SJCRH30 (cell line): ENCODE measurements at places on chromosomes 5 and 9. TPM values are rescaled to one million over a fixed set of nuclear protein-coding genes. Genes with fewer than 3 reads are reported as not detected.

Gene TMEM232
- total RNA-seq: 0.97 and 1.7 TPM in 2 replicates

Gene PURA
- total RNA-seq: 8.3 and 10.0 TPM in 2 replicates

Gene PCDHGA2
- 0.71 and 1.0 TPM in 2 replicates for total RNA-seq

Gene ANKRD34B
- total RNA-seq: 2.9 and 3.0 TPM in 2 replicates

Gene GPR150
- not detected in 2 replicates for total RNA-seq

Gene PCDHGA9
- 1.8 and 2.3 TPM in 2 replicates for total RNA-seq

Gene DMRTA1
- 1.4 and 1.6 TPM in 2 replicates for total RNA-seq

Gene AJM1
- 0.35 and 0.77 TPM in 2 replicates for total RNA-seq

Gene ZNF366
- total RNA-seq: 0.12 and 0.25 TPM in 2 replicates

Gene FABP6
- 0.20 and 0.43 TPM in 2 replicates for total RNA-seq

Gene ENG
- 16.4 and 16.6 TPM in 2 replicates for total RNA-seq

Gene PRKAA1
- 81.1 and 103 TPM in 2 replicates for total RNA-seq

Gene PGM5
- total RNA-seq: 113 and 119 TPM in 2 replicates

Gene LCN1
- not detected in 2 replicates for total RNA-seq

Gene ITGA1
- total RNA-seq: 8.8 and 9.9 TPM in 2 replicates

Gene CTSV
- total RNA-seq: 19.8 and 21.0 TPM in 2 replicates

Gene CSF2
- not detected in 2 replicates for total RNA-seq

Gene LCN9
- total RNA-seq: not detected in 2 replicates

Gene TPPP
- total RNA-seq: 0.03 and 0.04 TPM in 2 replicates

Gene SLC6A7
- not detected in 2 replicates for total RNA-seq

Gene TMOD1
- total RNA-seq: 0.43 and 0.55 TPM in 2 replicates

Gene GABRA1
- total RNA-seq: not detected in 2 replicates

Gene SAXO1
- not detected in 2 replicates for total RNA-seq

Gene ALDOB
- total RNA-seq: not detected in 2 replicates

Gene PCDHB16
- 5.6 and 6.8 TPM in 2 replicates for total RNA-seq

Gene CNTLN
- 14.4 and 17.3 TPM in 2 replicates for total RNA-seq

Gene CCL28
- not detected in 2 replicates for total RNA-seq

Gene MORN5
- not detected in 2 replicates for total RNA-seq

Gene NDUFAF2
- 53.2 and 59.8 TPM in 2 replicates for total RNA-seq

Gene IL7R
- total RNA-seq: 0.14 TPM in 1 of 2 replicates, not detected in the other

Gene CSF1R
- 0.06 and 0.13 TPM in 2 replicates for total RNA-seq

Gene CDO1
- total RNA-seq: 0.23 TPM in 1 of 2 replicates, not detected in the other

Gene ADAMTS12
- 16.8 and 17.5 TPM in 2 replicates for total RNA-seq

Gene HBEGF
- 6.5 and 7.1 TPM in 2 replicates for total RNA-seq

Gene NOP16
- 47.8 and 52.9 TPM in 2 replicates for total RNA-seq

Gene LCN10
- 0.10 TPM in 1 of 2 replicates, not detected in the other for total RNA-seq

Gene NPR2
- total RNA-seq: 0.24 and 0.41 TPM in 2 replicates

Gene SLC25A2
- total RNA-seq: 0.08 TPM in 1 of 2 replicates, not detected in the other

Gene RFX3
- total RNA-seq: 2.7 and 5.1 TPM in 2 replicates

Gene ITGA2
- total RNA-seq: 0.15 and 0.26 TPM in 2 replicates

Gene NME5
- not detected in 2 replicates for total RNA-seq

Gene AQP7
- total RNA-seq: 0.05 and 0.32 TPM in 2 replicates

Gene IFNK
- not detected in 2 replicates for total RNA-seq

Gene PIP5K1B
- total RNA-seq: 0.18 and 0.36 TPM in 2 replicates
